Posterior vena cava (tissue), 2 donors: ENCODE measurements at places on chromosomes 3 and 15.

- no peak for DNase-seq
Measured at GRCh38 chr15:83582381-83582780, 71.5 kb upstream of the ADAMTSL3 start.

DNA sequence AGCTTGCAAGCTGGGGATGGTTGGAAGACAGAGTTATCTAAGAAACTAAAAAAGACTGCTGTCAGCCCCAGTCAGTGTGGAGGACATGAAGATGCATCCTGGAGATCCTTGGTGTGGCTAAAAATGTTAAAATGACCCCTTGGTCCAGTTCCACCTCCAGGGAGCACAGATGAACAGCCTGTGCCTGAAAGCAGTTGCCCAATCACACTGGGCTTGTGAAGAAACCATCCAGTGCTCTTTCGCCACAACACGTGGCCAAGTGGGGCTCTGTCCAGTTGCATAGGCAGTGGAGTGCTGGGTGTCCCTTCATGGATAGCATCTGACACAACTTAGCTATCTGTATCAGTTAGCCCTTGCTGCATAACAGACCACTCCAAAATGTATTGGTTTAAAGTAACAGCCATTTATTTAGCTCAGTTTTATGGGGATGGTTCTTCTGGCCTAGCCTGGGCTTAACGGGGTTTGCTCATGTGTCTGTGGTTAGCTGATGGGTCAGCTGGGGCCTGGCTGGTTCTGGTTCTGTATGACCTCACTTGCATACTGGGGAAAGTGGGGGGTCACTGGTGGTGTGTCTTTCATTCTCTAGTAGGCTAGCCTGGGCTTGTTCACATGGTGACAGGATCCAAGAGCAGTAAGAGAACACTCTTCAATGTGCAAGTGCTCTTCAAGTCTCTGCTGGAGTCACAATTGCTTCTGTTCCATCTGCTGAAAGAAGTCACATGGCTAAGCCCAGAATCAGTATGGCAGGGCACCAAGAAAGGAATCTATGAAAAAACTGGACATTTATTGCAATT is 226.2 kb downstream of the PDCD6IP start:
- DNase-seq: no peak

DNA sequence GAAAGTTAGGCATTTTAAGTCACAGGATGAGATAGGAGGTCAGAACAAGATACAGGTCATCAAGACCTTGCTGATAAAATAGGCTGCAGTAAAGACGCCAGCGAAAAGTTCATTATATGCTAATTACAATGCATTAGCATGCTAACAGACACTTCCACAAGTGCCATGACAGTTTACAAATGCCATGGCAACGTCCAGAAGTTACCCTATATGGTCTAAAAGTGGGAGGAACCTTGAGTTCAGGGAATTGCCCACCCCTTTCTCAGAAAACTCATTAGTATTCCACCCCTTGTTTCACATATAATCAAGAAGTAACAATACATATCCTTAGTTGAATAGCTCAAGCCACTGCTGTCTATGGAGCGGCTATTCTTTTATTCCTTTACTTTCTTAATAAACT is 92.7 kb upstream of the PLXND1 start:
- no peak for DNase-seq

DNA sequence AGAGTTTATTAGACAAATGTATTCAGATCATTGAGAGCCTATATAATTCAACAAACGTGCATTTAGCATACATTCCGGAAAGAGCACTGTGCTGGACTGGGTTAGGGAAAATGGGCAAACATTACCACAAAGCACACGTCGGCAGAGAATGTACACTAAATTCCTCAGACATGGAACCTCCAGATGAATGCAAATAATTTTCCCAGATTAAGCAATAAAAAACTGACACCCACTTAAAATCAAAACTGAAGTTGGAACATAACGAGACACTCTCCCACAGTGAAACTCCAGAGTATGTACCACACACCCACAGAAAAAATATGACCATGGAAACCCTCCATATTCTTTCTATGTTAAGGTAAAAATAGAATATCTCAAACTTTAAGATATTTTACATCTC is 4.8 kb downstream of the SECISBP2L start:
- no peak for DNase-seq

GRCh38 chr3:178711753-178712152 is 175.5 kb downstream of the KCNMB2 start:
- DNase-seq: no peak

DNA sequence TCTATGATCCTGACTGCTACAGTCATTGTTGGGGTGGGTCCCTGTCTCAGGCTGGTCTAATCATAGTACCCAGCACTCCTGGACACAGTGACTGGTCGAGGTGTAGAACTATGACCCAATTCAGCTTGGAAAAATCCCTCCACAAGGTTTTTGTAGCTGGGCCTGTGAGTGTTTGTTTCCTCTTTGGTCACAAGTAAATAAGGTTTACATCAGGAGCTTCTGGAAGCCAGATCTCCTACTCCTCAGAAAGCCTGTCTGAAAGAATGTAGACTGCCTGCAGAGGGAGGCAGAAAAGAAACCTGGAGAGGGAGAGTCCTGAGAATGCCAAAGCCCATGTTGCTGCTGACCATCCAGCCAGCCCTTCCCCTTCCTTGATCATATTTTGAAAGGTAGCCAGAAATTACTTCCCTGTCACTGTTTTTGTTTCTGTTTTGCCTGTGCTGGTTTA is 123.2 kb downstream of the RAP2B start:
- no peak for DNase-seq

- no peak for DNase-seq
Measured at GRCh38 chr15:44798826-44799225, 62.5 kb downstream of the TRIM69 start.

DNA sequence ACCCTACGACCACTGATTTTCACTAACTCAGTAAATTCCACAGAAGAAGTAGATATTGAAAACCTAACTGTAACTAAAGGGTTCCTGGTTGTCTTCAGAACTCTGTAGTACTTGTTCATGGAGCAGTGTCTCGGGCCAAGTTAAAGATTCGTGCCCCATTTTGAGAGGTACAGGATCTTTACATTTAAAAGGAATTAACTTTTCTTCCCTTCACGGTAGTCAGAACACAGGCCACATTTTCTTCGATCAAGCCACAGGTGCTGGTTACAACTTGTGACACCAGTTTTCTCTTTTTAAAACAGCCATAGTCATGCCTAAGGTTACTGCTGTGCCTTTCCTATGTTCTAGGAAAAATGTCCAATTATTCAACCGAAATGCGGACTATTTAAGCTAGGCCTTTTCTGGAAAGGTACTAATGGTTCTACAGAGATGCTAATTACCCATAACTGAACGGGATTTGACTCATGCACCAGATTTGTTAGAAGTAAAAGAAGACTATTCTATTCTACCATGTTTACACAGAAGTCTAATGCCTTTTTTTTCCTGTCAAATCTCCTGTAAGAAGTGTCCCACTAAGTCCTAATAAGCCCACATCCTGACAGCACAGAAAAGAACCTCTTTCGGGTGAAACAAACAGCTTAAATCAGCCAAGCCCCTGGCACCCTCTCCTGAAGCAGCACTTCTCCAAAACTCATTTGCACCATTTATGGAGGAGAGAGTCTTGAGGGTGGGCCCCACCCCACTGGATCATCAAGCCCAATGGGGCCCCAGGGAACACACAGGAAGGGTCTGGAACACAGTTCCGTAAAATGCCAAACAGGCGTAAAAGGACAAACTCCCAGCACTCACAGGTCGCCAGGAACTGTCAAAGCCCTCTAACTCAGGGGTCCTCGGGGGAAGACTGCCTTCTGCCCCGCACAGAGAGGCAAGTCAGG is 1.9 kb downstream of the LRIG1 start:
- DNase-seq: no peak

- no peak for DNase-seq
Measured at GRCh38 chr3:189322339-189322738, 150.6 kb downstream of the TPRG1 start.

DNA sequence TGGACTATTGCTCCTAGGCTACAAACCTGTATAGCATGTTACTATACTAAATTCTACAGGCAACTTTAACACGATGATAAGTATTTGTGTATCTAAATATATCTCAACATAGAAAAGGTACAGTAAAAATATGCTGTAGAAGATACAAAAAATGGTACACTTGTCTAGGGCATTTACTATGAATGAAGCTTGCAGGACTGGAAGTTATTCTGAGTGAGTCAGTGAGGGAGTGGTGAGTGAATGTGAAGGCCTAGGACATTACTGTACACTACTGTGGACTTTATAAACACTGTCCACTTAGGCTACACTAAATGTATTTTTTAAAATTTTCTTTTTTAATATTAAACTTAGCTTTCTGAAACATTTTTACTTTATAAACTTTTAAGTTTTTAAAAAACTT is 140.5 kb upstream of the SGO1 start:
- DNase-seq: no peak

DNA sequence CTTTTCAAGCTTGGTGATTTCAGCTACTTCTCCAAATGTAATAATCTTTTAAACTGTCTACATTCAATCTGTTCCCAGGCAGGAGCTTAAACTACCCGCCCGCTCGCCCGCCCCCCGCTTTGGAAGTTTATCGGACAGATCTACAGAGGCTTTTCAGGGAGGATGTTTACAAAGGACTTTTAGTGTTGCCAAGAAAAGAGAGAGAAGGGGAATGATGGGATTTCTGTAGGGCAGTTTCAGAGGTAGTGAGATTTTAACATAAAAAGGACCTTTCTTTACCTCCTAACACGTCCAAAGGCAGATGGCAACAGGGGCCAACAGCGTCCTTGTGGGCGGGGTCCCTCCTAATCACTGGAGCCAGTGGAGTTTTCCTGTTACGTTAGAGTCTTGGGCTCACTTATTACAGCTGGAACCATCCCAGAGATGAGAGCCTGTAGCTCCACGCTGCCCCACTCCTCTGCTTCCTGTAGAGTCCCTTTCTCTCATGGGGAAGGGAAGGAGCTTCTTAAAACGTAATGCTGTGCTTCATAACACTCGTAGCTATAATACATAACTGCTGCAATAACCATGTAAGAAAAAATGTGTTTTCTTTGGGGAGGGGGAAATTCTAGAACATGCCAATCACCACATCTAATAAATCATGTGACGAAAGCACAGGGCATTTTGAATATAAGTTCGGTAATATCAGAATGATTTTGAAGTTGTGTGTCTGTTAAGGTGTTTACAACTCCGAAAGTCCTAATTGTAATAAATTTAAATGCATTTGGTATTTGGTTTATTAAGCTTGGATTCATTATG is 30.9 kb downstream of the HES1 start:
- DNase-seq: no peak

DNA sequence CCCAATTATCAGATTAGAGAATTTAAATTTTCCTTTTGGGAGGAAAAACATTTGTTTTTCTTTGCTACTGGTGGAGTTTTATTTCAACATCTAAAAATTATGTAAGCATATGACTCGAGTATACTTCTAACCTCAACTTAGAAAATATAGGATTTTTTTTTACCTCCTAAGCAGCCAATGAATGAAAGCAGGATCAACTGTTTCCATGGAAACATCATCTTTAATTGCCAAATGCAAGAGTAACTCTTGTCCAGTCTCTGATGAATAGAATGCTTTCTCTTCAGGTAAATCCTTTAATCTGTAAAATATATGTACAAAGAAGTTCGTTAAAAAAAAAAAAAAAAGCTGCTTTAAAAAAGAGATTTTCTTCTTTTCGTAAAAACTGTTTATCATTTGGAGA is 93.6 kb downstream of the CNTN3 start:
- no peak for DNase-seq

DNA sequence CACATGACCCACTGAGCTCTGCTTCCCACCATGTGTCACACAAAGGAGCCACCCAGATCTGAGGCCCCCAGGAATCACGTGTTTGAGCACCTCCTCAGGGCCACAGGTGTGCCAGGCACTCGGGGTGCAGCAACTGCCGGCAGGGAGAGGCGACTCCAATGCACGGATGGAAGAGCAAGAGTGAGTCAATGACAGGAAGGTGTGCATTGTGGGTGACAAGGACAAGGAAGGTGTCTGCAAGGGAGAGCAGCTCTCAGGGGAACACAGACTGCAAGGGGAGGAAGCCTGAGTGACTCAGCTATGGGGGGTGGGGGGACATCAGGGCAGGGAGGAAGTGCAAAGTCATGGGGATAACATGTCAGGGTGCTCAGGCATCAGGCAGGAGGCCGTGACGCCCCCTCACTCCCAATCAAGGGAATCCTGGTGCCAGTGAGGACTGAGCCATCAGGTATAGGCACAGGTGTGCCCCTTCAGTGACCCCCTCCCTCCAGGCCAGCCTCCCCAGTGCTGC is 67.4 kb downstream of the NUP210 start:
- no peak for DNase-seq

DNA sequence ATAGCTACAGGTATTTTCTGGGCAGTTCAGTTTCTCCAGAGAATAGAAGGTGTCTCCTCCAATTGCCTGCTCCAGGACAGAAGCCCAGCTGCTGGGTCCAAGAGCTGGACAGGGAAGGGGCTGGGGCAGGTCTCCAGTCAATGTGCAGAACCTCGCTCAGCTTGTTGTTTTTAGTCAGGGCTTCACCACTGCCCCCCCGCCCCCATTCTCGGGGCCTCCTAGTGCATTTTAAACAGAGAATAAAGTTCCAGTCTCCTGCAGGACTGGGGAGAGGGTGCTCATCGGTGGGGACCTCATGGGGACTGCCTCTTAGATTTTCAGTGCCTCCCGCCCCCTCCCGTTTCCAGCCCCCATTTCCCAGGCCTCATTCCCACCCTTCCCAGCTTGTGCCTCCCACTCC is 216.6 kb downstream of the XXYLT1 start:
- DNase-seq: peak; percentile 55

DNA sequence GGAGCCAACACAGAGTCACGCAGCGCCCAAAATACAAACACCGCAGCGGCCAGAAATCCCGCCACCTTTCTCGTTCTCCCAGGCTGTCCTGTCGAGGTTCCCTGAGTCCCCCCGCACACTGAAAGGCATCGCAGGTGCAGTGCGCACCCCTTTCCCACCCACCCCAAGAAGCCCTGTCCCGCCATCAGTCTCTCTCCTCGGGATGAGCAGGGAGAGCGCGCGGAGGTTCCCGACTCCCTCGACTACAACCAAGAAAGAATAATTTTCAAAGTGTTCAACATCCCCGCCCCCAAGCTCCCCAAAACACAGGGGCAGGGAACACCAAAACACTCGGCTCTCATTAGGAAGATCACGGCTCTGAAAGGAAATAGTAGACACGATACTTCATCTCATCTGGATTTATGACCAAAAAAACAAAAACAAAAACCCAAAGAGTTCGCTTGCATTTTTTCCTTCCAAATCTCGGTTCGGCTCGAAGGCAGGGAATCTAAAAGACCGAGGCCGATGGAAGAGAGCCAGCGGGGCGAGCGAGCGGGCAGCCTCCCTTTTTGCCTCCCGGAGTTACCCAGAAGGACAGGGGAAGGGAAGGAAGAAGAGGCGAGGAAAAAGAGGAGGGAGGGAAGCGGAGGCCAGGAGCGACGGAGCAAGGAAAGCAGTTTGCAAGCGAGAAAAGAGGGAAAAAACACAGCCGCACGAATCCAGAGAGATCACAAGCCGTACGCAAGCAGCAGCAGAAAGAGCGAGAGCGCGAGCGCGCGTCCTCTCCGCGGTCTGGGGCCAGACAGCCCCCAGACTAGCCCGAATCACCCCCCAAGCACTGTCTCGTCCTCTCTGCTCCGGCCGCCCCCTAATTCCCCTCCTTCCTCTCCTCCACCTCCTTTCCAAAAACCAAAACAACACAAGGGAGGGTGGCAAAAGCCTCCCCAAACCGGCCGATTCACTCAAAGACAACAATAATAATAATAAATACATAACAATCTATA is 808 bp downstream of the BCL6 start:
- peak; percentile 89 for DNase-seq
